ENCODE measurements at places on chromosomes 5 and 9.

DNA sequence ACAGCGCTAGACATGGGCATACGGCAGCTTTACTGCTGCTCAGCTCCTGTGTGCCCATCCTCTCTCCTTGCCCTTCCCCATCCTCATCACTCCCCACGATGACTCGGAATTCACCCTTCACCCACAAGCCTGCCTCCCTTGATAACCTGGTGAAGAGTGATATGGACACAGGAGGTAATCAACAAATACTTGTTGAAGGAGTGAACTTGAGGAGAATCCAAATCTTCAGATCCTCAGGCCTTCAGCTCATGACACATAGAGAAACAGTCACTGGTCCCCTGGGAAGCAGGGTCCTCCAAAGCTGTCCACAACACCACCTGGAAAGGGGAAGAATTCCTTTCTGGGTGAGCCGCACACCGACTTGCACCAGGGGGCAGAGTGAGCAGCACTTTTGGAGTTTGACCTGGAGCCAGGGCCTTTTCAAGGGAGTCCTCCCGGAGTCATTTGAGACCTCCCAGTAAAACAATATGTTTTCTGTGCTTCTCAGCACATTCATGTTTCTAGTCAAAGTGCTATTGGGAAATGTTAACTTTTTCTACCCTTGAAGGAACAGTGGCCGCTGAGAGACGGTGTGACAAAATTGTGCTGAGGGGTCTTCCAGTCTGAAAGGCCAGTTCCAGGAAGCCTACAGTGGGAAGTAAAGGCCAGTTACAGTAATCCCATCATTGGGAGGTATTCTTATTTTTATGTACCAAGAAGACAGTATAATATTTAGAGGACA, 332.3 kb downstream of the CWC27 start:
- DNase-seq: peak; percentile 11

- DNase-seq: no peak
Measured at GRCh38 chr5:117417501-117417900, 842.9 kb upstream of the SEMA6A start.

GRCh38 chr5:40601198-40601868, 78.4 kb upstream of the PTGER4 start:
- DNase-seq: no peak

GRCh38 chr9:104851546-104851920, 76.4 kb downstream of the ABCA1 start:
- no peak for DNase-seq

GRCh38 chr5:142719836-142720370, 34.0 kb upstream of the FGF1 start:
- no peak for DNase-seq

DNA sequence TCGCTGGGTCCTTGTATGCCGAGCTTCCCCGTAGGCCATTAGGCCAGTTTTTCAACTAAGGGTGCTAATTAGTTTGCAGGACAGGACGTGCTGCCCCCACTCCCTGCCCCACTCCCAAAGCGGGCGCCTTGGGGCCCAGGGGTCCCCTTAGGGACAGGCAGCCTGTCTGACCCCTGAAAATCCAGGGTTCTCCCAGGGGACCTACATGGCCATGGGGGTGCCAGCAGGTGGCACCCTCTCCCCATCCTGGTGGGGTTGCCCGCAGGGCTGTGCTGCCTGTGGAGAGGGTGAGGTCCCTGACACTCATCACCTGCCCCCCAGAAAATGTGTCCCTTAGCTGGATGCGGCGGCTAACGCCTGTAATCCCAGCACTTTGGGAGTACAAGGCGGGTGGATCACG, 8.5 kb upstream of the CCDC187 start:
- no peak for DNase-seq
